Mesenteric fat pad (tissue), 1 donor: ENCODE measurements at places on chromosomes 16 and 17.

GRCh38 chr17:60173304-60173819 lies 23.6 kb downstream of the CA4 start:
- DNase-seq = no peak

- DNase-seq = no peak
Measured at GRCh38 chr17:51860954-51861561, 297.5 kb downstream of the CA10 start.

GRCh38 chr16:3520413-3520812 lies 19.6 kb downstream of the CLUAP1 start:
- DNase-seq = no peak

DNA sequence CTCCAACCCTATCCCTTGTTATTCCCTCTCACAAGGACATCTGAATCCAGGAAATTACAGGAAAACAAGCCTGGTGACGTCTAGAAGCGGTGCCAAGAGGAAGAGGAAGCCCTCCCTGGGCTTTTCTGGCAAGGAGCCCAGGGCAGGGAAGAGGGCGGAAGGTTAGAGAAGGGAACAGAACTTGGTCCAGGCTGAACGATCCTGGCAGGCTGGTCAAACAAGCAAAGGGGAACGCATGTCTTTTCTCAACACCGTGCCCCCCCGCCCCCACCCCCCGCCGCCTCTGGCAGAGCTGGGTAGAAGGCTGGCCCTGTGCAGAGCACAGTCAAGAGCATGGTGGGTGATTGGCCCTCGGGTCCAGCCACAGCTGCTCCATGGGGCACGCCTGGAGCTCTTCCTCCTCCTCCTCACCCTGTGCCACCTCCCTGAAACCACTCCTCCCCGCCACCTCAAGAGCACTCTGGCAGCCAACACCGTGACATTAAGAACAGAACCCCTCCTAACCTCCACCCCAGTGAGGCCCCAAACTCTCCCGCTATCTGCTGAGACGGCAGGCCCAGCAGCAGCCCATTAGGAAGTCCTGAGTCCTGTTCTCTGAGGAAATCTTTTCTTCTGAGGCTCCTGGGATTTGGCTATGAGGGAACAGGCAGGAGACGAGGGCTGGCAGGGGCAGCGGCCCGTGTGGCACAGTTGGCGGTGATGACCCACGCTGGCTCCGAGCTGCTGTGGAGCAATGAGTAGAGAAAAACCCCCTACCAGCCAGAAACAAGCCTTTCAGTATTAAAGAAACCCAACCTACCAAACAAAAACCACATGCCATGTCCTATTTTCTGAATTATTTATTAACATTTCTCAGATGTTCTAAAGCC lies 7.3 kb downstream of the C16orf86 start:
- DNase-seq = no peak

DNA sequence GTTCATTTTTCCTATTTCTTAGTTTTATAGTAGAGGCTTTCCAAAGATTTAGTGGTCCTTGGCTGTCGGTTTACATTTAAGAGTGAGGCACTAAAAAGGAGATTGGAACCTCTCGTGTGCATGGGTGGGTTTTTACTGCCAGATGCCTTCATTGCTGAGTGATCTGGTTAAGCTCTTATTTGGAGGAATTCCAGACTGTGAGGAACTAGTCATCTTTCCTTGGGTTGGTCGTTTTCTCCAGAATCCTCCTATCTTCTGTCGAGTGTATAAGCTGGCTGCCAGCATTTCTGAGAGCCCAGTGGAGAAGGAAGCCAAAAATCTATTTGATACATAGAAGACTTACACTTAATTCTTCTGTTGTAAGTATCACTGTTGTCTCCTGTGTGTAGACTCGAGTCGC lies 22.6 kb downstream of the IST1 start:
- DNase-seq = no peak

- DNase-seq = no peak
Measured at GRCh38 chr16:22372882-22373661, 1.3 kb downstream of the CDR2 start.

GRCh38 chr17:70169709-70170597 lies 621 bp downstream of the KCNJ2 start:
- no peak for DNase-seq

DNA sequence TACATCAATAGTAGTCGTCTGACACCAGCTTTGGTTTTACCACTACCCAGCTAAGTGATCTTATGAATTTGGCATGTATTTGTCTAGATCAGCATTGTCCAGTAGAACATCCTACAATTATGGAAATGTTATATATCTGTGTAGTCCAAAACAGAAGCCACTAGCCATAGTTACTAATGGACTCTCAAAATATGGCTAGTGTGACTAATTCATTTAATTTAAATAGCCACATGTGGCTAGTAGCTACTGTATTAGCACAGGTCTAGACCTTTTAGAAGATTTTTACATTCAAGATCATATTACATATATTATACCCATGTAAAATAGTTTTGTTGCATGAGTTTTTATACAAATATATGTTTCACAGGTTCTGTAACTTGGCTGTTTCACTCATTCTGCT lies 27.0 kb upstream of the NFAT5 start:
- DNase-seq = no peak

- DNase-seq = no peak
Measured at GRCh38 chr16:58449768-58450167, 50.2 kb upstream of the NDRG4 start.

DNA sequence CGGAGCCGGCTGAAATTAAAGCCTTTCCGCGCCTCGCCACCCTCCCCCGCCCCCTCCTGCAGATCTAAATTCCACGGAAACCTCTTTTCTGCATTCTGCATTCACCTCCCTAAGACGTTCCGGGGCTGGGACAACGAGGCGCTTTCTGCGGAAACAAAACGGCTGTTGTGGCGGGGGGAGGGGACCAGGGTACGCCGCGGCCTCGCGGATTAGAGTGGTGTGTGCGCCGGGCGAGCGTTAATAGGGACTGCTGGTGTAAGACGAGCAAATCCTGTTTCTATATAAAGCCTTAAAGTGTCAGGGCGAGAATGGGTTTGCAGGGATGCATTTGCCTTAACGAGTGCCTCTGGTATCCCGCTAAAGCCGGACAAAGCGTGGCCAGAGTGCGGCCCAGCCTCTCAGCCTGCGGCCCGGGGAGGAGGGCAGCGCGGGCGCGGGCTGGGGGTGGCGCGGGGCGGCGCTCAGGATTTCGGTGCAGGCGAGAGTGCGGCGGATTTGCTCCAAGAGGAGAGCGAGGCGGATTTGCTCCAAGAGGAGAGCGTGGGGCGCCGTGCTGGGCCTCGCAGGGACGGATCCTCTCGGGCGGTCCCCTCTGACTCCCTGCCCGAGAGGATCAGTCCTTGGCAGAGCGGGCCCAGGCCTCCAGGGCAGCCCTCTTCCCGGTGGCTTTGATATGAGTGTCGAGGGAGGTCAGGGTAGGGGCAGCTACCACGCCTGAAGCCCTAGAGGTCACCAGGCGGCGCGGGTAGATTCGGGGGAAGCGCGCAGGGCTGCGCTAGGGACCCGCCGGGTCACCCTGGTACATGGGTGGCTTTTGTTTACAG lies 5.1 kb downstream of the BAHCC1 start:
- DNase-seq = no peak
